NCI-H524 (cell line): ENCODE measurements at places on chromosomes 4 and X.

DNA sequence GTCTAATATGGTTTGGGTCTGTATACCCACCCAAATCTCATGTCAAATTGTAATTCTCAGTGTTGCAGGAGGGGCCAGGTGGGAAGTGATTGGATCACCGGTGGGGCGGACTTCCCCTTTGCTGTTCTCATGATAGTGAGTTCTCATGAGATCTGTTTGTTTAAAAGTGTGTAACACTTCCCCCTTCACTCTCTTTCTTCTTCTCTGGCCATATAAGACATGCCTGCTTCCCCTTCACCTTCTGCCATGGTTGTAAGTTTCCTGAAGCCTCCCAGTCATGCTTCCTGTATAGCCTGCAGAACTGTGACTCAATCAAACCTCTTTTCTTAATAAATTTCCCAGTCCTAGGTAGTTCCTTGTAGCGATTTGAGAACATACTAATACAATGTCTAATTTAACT is 19.7 kb upstream of the SCRG1 start:
- no peak for DNase-seq

- DNase-seq = peak; percentile 48
Observed at GRCh38 chr4:156193800-156194199, 240.1 kb upstream of the CTSO start.

GRCh38 chr4:80240976-80241375 is 25.5 kb upstream of the FGF5 start:
- no peak for DNase-seq

GRCh38 chr4:94457692-94458106 is 6.0 kb downstream of the PDLIM5 start:
- no peak for DNase-seq

DNA sequence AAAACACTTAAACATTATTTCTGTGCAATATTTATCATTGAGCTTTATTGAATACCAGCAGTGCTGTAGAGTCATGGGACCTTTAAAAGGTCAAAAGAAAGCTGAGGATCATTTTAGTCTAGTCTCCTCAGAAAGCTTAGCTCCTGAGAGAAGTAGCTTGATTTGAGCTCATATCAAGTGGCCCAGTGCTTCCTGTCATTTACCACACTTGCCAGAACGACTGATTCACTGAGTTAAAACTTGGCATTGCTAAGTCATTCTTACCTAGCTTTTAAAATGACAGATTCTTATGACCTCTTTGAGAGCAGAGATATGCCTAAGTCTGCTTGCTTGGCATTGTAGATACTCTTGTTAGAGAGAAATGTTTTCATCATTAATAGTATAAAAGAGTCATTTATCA is 15.2 kb downstream of the SEPTIN11 start:
- no peak for DNase-seq

GRCh38 chrX:35101901-35102300 is 159.3 kb downstream of the FAM47B start:
- no peak for DNase-seq

DNA sequence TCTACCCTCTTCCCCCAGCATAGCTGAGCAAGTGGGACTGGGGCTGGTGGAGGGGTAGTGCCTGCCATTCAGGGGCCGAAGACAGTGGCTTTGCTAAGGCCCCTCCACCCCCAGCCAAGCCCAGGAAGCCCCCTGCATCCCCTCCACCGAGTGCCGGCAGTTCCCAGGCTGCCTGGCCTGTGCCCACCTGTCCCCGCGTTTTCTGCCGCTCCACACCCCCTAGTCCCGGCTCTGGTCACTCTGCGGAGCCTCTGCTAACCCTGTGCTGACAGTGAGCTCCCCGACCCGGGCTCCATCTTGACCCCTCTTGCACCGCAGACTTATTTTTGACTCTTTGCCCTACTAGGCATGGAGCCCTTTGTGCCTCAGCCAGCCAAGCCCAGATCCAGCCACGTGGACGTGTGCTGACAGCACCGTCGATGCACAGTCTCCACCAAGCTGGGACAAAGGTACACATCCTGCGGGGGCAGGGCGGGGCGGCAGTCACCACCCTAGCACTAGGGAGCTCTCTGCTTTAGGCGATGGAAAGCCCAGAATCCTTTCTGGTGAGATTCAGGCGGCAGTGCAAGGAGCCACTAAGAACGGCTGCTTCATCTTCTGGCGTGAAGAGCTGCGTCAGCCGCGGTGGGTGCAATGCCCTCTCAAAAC is 96.6 kb downstream of the PHKA2 start:
- no peak for DNase-seq
